ENCODE measurements at places on chromosomes 5 and 9. TPM values are rescaled to one million over a fixed set of nuclear protein-coding genes. Genes with fewer than 3 reads are reported as not detected.

Gene SLC1A3
- total RNA-seq: 12.1 TPM

DNA sequence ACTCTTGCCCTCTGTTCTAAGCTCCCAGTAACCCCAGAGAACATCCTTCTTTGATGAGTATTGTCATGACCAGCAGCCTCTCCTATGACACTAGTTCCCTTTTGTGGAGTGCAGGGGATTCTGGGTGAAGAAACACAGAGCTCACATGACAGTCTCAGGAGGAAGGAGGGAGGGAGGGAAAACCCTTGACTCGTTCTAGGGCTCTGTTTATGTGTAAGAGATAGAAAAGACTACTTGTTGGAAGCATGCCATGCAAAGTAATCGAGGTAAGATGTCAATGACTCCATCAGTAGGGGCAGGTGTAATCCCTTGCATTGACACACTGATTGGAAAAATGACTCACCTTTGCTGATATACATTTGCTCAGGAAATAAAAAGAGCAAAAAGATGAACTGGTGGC is 190.2 kb upstream of the ELL2 start:
- DNase-seq: no peak

DNA sequence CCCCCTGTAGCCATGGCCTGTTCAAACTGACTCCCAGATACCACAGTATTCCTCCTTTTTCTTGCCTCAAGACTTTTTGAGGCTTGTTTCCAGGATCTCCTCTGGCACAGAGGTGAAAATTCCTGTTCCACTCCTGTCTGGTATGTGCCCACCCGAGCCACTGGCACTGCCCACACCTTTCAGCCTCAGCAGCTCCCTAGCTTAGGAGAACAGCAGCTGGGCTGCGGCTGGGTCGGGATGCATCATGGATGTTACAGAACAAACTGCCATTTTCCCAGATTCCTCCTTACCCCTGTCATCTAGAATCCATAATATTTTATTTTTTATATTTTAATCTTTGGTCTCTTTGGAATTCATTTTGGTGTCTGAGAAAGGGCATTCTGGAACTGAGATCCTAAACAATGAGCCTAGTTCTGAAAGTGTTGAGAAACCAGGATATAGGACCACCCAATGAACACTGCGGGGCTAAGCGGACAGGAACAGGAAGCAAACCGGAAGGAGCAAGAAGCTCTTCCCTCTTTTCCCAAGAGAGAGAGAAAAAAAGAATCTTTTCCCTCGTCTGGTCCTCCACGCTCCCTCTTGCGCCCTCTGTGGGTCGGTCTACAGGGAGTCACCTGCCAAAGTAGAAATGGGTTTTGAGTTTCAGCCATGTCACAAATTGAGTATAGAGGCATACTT is 12.5 kb downstream of the OR2S2 start:
- peak; percentile 93 for DNase-seq

GRCh38 chr5:176803943-176804498 is 6.3 kb upstream of the UNC5A start:
- no peak for DNase-seq

Gene GCNT4
- total RNA-seq: 0.23 TPM

Gene TLX3
- total RNA-seq: not detected

Gene CAPSL
- 0.52 TPM for total RNA-seq

Gene GDF9
- 0.32 TPM for total RNA-seq

Gene PCDHAC2
- 0.06 TPM for total RNA-seq

DNA sequence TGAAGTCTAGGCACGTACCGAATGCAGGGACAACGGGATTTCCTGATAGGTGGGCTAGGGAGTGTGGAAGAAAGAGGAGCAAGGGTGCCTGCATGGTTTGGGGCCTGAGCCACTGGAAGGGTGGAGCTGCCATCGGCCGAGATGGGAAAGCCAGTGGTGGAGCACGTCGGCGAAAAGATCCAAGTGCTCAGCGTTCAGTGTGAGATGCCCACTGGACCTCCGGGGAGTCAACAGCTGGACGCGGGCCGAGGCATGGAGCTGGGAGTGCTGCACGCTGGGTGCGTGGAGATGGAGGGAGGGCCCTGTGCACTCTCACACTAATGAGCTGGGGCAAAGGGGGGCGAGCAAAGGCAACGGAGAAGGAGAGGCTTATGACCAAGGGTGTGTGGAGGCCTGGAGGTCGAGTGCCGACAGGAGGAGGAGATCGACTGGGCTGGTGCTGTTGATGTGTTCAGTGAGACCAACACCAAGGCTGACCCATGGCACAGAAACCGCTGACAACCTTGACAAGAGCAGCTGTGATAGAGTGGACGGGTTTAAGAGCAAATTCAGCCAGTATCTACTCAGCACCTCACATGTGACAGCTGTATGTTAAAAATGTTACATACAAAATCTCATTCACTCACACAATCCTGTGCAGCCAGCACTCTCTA is 85.7 kb downstream of the STK10 start:
- DNase-seq: peak; percentile 75
